ENCODE measurements at places on chromosomes 12 and 14. TPM values are rescaled to one million over a fixed set of nuclear protein-coding genes. Genes with fewer than 3 reads are reported as not detected.

The IQSEC3 gene
- not detected for total RNA-seq

The KRT2 gene
- total RNA-seq = not detected

The TAS2R50 gene
- not detected for total RNA-seq

The GPR132 gene
- 0.19 TPM for total RNA-seq

The DPY19L2 gene
- total RNA-seq = 2.1 TPM

The IAPP gene
- total RNA-seq = not detected

The CBX5 gene
- 47.6 TPM for total RNA-seq

The KIF26A gene
- total RNA-seq = 3.0 TPM

The EML5 gene
- total RNA-seq = 0.24 TPM

The PLEKHG7 gene
- not detected for total RNA-seq

The AJUBA gene
- total RNA-seq = 65.5 TPM

The TEAD4 gene
- total RNA-seq = 17.2 TPM

The BBS10 gene
- total RNA-seq = 32.8 TPM

The RIPK3 gene
- not detected for total RNA-seq

The LTBR gene
- not detected for total RNA-seq

GRCh38 chr14:63717702-63718101 lies 10.2 kb downstream of the SGPP1 start:
- peak; percentile 3 for DNase-seq

- DNase-seq = no peak
Measured at GRCh38 chr12:128667193-128667592, 156.6 kb downstream of the SLC15A4 start.

DNA sequence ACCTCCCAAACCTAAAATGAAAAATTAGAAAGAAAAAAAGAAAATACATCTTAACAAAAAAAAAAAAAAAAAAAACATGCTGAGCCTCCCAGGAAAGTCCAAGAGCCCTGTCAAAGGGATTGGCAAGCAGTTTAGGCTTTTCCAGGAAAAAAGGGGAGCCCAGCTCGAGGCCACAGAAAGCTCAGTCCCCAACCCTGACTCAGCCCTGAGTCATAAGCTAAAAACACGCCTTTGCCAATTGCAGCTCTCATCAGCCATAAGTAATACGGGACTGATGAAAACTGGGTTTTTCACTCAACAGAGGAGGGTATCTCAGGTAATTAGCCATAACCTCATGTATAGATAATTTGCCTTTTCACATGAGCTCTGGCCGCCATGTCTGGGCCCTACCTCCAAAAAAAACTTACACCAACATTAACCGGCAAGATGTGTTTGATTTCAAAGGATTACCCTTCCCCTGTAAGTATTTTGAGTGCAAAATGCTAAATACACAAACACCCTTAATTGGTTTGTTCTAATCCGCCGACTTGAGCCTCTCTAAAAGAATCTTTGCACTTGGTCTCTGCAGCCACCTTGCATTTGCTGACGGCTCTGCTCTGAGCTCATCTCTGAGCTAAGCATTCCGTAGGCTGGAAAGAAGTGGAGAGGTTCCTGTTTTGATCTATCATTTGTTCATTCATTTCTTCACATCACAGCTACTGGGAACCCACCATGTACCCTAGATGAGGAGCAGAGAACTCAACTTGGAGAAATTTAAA lies 319.2 kb downstream of the BCL11B start:
- DNase-seq = peak; percentile 35

- no peak for DNase-seq
Measured at GRCh38 chr14:78997811-78998210, 827.6 kb downstream of the NRXN3 start.

- DNase-seq = no peak
Measured at GRCh38 chr14:33493266-33493665, 457.6 kb downstream of the EGLN3 start.

DNA sequence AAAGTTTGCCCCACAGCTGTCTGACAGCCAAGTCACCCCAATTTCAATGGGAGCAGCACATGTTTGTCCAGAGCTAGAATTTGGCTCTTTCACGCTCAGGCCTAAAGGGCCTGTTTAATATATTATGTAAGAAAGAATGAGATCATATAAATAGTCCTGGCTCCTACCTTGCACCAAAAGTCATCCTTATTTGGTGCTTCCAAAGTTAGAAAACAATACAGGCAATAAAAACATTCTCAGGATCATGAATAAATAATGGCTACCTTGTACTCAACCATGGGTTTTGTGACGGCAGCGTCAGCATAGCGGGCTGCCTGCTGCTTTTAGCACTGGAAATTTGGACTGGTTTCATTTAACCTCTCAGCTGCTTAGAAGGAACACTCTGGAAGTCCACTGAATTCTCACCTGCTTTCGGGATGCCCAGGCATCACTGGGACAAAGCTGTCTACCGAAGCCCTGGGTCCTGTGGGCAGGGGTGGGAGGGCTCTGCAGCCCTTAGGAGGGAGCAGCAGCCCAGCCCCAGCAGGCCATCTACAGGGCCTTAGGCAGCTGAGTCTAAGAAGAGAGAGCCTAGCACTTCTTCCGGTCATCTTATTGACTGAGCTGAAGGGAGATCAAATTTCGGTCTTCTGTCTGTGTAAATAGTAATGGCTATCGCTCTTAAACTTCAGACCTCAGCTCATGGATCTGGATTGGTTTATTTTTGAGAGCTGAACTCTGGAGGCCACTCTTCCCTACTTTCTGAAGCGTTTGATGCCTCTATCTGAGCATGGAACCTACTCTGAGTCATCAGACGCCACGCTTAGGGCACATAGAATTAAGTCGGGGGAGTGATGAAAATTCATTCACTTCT lies 106.5 kb downstream of the SAMD4A start:
- no peak for DNase-seq

DNA sequence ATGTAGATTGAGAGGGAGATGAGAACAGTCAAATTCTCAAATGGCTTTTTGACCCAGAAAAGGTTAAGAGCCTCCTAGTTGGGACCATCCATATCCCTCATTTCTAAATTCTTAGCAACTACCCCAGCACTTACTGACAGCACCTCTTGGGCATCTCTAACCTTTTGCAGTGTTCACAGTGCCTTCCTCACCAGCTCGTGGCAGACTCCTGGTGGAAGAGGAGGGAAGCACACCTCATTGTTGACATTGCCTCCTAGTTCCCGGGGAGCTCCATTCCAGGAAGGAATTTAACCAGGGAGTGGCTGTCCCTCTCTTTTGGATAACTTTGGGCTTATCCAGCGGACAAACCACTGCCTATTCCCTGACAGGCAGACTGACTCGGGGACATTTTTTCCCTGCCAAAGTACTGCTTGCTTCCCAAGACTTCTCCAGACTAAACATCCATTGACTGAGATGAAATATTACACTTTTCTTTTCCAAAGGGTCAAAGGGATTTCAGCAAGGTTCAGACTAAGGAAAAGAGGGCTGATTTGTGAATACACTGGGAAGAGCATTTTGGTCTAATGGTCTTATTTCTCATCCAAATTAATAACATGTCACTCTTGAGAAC lies 9.0 kb upstream of the OR6J1 start:
- peak; percentile 58 for DNase-seq

DNA sequence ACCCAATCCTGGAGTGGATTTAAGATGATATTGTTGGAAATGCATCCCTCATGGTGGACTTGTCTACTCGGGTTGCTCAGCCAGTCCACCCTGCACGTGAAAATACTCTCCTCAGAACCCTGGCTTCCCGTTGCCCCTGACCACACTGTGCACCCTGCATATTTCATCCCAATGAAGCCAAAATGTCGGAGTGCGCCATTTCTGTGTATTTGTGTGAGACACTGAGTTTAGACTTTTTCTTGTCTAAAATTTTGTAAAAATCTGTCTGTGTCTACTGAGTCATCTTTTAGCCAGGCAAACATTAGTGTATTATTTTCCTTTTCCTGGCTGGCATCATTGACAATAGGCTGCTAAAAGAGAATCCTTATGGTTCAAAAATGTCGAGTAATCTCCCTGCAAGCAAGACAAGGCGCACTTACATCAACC lies 485 bp upstream of the PNMA1 start:
- DNase-seq = no peak

- DNase-seq = no peak
Measured at GRCh38 chr12:87782838-87783237, 246.4 kb downstream of the C12orf50 start.

- peak; percentile 0 for DNase-seq
Measured at GRCh38 chr14:81062816-81063215, 107.4 kb downstream of the TSHR start.

DNA sequence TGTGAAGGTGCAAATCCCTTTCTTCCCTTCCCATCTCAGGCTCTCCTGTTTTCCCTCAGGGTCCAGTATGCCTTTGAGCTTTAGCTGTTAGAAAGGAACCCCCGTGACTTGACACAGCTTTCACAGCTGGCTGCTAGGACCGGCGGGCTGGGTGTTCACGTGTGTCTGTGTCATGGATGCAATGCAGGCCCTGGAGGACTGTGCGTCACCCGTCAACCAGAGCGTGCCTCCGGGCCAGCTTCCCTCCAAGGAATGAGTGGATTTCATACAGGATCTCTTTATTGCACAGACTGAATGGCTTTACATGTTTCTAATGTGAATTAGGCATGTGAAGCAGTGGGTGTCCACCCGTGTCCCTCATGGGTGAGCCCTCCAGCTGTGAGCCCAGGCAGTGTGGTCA lies 77.4 kb downstream of the AACS start:
- DNase-seq = no peak

DNA sequence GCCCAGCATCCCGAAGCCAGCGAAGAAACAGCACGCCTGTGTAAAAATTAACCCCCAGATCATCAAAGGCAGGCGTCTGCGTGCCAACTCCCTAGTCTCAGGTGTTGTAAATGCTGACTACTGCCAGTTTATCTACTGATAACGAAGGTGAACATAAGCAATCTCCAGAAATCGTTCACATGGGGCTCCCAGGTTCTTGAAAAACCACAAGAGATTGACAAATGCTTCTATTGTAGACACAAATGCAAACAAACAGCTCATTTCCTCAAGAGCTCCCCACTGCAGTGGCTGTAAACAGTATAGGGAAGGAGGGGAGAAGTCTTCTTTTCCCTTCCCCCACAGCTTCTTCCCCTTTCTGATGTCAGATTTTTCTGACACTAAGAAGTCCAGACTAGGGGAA lies 5.3 kb upstream of the PLEKHG3 start:
- DNase-seq = no peak

GRCh38 chr14:64811676-64812075 lies 68.0 kb downstream of the SPTB start:
- DNase-seq = no peak

DNA sequence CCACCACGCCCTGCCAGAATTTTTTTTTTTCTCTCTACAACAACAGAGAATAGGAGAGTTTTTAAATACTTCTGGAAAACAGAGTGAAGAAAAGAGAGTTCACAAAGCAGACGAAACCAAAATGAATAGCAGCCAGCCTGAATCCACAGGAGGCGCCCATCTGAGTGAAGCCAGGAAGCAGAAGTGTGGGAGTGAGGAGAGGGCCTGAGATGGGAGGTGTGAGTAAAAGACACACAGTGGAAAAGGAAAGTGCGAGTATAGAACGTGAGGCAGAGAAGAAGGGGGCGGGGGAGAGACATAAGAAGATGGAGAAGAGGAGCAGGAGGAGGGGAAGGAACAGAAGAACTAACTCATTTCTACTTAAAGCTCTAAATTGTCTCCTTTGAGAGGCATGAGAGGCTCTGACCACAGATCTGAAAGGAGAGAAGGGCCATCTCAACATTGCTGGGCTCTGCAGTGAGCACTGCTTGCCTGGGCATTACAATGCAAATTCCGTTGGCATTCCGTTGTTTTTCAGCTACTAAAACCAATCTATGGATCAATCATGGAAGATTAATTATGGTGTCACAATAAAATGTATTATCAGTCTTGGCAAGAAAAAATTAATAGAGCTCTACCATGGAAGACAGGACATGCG lies 140.1 kb upstream of the CPSF6 start:
- no peak for DNase-seq

DNA sequence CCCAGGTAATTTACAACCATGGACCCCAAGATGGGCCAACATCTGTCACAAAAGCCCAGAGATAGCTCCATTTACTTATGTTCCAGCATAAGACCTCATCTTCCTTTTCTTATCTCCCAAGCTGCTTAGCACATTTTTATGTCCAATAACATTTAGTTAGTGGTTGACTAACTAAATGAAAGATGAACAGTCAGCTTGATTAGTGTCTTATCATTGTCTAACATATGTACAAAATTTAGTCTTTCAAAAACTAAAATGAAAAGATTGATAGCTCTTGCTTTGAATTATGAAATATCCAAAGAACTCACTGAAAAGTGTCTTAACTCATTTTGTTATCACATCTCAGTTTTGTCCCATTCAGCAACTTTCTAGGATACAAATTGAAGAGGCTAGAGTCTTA lies 163.1 kb upstream of the EGLN3 start:
- DNase-seq = no peak

GRCh38 chr12:56596815-56597214 lies 33.3 kb downstream of the BAZ2A start:
- no peak for DNase-seq

GRCh38 chr12:104569346-104570173 lies 112.8 kb downstream of the CHST11 start:
- DNase-seq = no peak

DNA sequence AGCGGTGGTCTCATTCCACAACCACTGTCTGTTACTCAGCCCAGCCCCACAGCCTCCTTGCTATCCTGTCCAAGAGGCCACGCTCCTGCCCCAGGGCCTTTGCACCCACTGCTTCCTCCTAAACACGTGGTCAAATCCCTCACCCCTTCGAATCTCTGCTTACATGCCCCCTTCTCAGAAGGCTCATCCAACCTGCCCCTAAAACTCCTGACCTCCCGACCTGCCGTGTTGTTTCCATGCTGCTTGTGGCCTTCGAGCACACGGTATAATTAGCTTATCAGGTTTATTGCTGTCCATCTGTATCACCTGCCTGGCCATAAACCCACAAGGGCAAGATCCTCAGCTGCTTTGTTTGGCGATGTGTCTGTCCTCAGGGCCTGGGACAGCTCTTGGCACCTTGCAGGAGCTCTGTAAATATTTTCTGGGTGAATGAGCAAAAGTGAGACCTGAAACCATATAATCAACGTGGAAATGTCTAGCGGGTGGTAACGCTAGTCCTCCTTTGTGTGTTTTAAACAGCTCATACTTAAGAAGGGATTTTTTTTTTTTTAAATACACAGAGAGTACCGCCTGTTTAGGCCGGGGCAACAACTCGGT lies 36.0 kb downstream of the SCARB1 start:
- no peak for DNase-seq

GRCh38 chr12:3129301-3130056 lies 52.3 kb downstream of the TSPAN9 start:
- DNase-seq = peak; percentile 56

DNA sequence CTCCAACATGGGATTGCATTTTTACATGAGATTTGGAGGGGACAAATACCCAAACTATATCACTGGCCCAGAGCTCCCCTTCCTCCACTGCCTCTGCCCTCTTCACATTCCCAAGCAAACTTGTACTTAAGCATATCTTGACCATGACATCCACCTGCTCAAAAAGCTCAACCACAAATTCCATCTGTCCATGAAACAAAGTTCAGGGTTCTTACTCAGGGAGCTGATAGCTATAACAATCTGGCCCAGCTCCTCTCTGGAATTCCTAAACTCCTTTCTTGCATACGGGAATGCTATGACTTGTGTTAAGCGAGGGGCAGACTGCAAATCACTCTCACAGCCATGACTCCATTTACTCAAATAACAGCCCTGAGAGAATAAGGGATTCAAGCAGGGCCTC lies 152.1 kb downstream of the GALC start:
- DNase-seq = no peak

- DNase-seq = no peak
Measured at GRCh38 chr12:66210840-66211239, 21.8 kb downstream of the IRAK3 start.

- no peak for DNase-seq
Measured at GRCh38 chr12:76764856-76765255, 941 bp downstream of the ZDHHC17 start.

All from A172 (cell line).